Effector CD4-positive, alpha-beta T cell (primary cell): ENCODE measurements at places on chromosomes 16 and 17.

GRCh38 chr16:81729451-81729850 lies 49.6 kb upstream of the PLCG2 start:
- DNase-seq = no peak

GRCh38 chr17:34226011-34226743 lies 28.9 kb upstream of the CCL2 start:
- no peak for DNase-seq

DNA sequence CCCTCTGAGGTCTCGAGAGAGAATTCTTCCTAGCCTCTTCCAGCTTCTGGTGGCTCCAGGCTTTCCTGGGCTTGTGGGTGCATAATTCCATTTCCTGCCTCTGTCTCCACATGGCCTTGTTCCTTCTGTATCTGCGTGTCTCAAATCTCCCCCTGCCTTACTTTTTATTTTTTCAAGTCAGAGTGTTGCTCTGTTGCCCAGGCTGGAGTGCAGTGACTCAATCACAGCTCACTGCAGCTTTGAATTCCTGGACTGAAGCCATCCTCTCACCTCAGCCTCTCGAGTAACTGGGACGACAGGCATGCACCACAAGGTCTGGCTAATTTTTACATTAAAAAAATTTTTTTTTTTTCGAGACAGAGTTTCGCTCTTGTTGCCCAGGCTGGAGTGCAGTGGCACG lies 120.6 kb downstream of the SHISA9 start:
- DNase-seq = no peak

GRCh38 chr17:78313735-78314648 lies 45.9 kb downstream of the SOCS3 start:
- DNase-seq = peak; percentile 47

DNA sequence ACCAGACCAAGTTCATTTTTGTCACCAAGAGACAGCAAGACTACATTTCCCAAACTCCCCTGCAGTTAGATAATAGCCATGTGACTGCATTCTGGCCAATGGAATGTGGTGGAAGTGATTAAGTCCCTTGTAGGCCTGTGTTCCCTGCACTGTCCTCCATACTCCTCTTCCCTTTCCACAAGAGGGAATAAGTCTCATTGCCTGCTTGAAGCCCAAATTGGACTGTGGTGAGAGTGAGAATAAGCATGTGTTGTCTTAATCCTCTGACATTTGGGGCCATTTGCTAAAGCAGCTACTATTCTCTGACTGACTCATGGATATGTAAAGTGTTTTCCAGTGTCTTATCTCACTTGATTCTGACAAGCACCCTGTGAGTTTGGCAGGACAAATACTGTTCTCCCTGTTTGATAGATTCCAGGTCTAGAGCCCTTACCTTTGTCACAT lies 20.7 kb downstream of the PIK3R6 start:
- no peak for DNase-seq

- no peak for DNase-seq
These were observed 37.1 kb upstream of the FOXJ1 start for GRCh38 chr17:76178124-76178523.

GRCh38 chr17:73503560-73503959 lies 140.7 kb downstream of the SDK2 start:
- no peak for DNase-seq
